GM23248 (cell line): ENCODE measurements at places on chromosomes 16 and 17. TPM values are rescaled to one million over a fixed set of nuclear protein-coding genes. Genes with fewer than 3 reads are reported as not detected.

DNA sequence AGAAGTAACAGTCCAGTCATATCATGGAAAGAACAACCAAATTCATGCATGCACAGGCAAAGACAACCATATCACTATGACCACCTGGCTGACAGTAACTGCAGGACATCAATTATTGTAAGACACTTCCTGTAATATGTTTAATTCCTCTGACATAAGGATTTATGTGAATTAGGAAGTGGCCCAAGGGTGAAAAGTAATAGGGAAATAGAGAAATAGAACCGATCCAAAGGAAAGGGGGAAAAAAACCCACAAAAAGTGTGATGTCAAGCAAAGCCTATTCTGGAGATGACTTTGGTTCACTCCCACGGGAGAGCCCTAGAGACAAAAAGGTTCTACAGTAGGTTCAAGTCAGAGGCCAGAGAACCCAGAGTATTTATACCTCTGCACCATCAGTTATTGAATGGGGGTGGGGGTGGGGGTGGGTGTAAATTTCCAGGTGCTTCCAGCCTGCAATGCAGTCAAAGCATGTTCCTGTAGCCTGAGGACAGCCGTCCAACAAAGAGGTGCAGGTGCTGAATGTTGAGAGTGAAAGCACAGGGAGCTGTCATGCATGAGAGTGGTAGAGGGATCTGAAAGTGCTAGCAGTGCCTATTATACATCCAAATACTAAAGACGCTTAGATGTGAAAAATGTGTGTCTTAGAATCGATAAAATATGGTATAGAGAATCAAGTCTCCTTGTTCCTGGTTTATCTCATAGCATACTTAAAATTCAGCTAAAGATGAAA, 95.6 kb upstream of the HLF start:
- no peaks in the 10 kb centered on the region for H3K4me1 ChIP-seq
- H3K27ac ChIP-seq = no peak overlapping the region
- no peaks in the 10 kb centered on the region for H3K27me3 ChIP-seq
- DNase-seq = no peak
- H3K4me3 ChIP-seq = no peak overlapping the region
- H3K36me3 ChIP-seq = no peaks in the 10 kb centered on the region

- H3K4me3 ChIP-seq = no peak overlapping the region
- H3K36me3 ChIP-seq = no peaks in the 10 kb centered on the region
- no peak overlapping the region for H3K27ac ChIP-seq
- no peaks in the 10 kb centered on the region for H3K27me3 ChIP-seq
- no peaks in the 10 kb centered on the region for H3K4me1 ChIP-seq
Measured at GRCh38 chr16:81693744-81694303, 85.3 kb upstream of the PLCG2 start.

GRCh38 chr16:87230571-87230970, 86.6 kb downstream of the C16orf95 start:
- DNase-seq = no peak
- no peak overlapping the region for H3K4me3 ChIP-seq
- H3K36me3 ChIP-seq = no peaks in the 10 kb centered on the region
- 0 out of 2 replicates have a peak, but pooled peaks cover 5% of the 10 kb centered on the region for H3K27me3 ChIP-seq

Gene AANAT
- total RNA-seq = not detected in 2 replicates

GRCh38 chr16:12535535-12536411, 267.9 kb downstream of the CPPED1 start:
- peaks cover 20% of the 10 kb centered on the region for H3K4me1 ChIP-seq
- H3K36me3 ChIP-seq = no peaks in the 10 kb centered on the region
- no peak for DNase-seq
- no peaks in the 10 kb centered on the region for H3K27me3 ChIP-seq
- no peak overlapping the region for H3K27ac ChIP-seq
- H3K4me3 ChIP-seq = no peak overlapping the region

DNA sequence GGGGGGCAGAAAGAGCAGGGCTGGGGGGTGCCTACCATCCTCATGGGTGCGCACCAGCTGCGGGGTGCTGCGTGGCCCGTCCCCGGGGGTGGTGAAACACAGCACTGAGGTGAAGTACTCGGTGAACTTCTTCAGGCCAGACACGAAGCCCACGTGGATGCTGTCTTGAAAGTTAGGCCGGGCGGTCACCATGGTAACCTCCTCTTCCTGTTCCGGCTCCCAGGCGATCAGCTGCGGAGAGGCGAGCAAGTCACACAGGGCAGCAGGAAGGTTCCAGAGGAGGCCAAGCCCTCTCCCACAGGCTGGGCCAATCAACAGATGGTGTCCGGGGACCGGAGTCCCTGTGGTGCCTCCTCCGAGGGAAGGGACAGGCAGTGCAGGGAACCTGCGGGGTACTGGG, 90.1 kb upstream of the CDC42EP4 start:
- H3K27ac ChIP-seq = no peak overlapping the region
- H3K4me1 ChIP-seq = no peaks in the 10 kb centered on the region
- no peaks in the 10 kb centered on the region for H3K36me3 ChIP-seq
- H3K27me3 ChIP-seq = no peaks in the 10 kb centered on the region
- DNase-seq = no peak

Gene FNDC8
- total RNA-seq = not detected in 2 replicates
